ENCODE measurements at places on chromosomes 1 and 21.

DNA sequence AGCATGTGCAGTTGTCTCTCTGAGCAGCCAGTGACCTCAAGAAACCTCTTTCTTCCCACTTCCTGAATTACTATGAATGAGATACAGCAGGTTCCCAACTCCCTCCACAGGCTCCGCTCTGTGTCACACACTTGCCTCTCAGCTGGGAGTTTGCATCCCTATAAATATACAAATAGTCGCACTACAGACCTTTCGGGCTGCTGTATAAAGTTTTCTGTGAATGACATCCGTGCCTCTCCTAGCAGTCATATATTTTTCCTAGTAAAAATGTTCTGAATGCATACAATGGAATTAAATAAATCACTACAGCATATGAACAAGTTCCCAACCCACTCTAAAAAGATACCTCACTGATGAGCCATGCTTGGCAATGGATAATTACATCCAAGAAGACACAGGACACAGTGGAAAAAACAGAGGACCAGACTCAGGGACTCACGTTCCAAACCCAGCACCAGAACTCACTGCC lies 66.8 kb downstream of the CAPZB start:
- DNase-seq, result no peak

GRCh38 chr1:174971902-174972301 lies 27.8 kb upstream of the CACYBP start:
- no peak for DNase-seq

DNA sequence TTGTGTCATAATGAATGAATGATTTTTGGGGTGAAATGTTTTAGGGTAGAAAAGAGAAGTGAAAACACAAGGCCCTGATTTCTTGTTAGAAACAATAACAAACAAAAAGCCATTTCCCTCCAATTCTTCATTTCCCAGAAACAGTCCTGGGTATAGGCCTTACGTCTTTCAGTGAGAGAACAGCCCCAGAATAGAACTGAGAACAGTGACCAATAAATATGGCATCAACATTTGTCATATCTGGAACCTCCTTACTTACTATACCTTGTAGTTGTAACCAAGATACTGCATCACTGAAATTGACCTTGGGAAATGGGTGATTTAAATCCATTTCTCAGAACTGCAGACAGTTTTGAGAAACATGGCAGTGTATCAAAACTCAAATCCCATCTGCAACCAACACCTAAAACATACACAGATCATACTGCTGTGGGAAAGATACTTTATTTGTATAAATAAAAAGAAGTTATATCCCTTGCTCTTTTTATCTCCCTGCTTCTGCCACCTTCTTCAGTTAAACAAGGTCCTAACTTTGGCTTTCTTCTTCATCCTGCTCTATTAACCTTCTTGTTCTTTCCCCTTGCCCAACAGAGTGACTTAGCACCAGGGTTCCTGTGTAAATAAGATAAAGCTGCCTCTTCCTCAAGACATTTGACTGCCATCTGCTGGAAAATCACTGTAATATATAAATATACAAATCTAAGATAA lies 19.5 kb downstream of the XKR8 start:
- DNase-seq, result no peak

DNA sequence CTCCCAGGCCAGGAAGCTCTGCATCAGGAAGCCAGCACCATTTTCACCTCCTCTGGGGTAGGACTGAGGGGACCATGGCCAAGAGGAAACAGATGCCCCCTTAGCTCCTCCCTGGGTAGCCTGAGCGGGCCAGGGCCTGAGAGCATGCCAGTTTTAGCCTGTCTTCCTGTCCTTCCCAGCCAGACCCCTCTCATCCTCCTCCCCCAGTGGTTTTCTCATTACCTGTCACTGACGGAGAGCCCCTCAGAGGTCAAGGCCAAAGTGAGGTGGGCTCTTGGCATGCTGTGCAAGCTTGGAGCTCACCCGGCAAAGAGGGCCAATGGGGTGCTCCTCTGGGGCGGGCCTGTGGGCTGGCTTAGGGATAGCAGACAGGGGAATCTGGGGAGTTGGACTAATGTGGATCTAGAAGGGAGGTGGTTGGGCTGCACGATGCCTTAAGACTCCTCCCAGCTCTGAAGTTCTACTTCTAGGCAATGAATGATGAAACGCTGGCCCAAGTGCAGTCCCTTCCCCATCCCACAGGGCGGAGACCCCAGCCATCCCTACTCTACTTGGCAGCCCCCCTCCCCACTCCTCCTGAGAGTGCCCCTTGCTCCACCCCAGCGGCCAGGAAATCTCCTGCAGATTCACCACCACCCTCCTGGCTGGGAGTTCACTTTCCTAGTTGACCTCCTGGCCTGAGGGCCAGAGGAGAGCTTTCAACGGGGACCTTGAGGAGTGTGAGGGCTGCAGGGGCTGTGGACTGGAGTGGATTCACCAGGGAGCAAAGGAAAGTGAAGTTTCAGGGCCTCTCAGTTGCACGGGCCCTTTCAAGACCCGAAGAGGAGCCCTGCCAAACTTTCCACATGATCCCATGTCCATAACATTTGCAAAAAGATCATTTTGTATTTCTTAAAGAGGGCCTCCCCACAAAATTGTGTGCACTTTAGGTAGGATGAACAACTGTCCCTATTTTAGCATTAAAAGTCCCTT lies 9.4 kb upstream of the LMNA start:
- no peak for DNase-seq

GRCh38 chr1:19809044-19809750 lies 5.9 kb downstream of the RNF186 start:
- no peak for DNase-seq

- DNase-seq, result no peak
Observed at GRCh38 chr1:53552981-53553733, 94.0 kb downstream of the DMRTB1 start.

GRCh38 chr1:245091818-245092637 lies 62.8 kb upstream of the KIF26B start:
- DNase-seq, result no peak

DNA sequence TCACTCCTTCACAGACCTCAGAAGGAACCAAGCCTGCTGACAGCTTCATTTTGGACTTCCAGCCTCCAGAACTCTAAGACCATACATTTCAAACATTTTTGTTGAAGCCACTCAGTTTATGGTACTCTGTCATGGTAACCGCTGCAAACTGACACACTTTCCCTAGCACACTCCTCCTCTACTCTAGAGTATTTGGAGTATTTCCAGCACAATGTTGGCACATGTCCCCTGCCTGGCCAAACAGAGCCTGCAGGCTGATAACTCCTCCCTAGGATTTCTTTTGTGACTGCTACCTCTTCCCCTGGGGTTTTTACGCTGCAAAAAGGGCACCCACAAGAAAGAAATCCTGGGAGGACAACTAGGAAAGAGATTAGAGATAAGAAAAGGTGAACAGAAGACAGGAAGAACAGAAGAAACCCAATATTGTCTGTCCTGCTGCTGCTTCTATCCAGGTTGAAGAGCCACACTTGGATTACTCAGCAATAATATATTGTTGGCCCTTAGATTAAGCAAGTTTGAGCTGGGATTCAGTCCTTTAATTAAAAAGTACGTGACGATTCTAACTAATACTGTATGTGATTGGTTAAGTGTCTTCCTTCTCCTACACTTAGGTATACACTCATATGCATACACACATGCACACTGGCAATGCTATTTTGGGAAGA lies 844.1 kb downstream of the LTN1 start:
- DNase-seq, result no peak

DNA sequence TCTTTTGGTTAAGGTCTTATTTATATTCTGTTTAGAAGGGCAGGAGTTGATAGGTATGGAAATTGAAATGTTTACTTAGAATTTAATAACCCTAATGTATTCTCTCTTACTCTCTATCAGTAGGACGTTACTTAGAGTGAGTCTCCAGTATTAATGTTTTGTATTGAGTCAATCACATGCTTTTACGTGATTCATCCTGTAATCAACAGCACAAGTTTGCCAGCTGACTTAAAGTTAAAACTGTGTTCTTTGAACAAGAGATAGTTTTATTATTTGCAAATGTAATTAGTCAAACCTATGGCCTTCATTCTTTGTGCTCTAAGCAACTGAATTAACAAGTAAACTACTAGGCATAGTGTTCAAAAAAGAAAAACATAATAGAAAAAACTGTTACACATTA lies 57.3 kb downstream of the PKN2 start:
- DNase-seq, result no peak

- no peak for DNase-seq
Observed at GRCh38 chr21:31335957-31336738, 7.9 kb downstream of the TIAM1 start.

DNA sequence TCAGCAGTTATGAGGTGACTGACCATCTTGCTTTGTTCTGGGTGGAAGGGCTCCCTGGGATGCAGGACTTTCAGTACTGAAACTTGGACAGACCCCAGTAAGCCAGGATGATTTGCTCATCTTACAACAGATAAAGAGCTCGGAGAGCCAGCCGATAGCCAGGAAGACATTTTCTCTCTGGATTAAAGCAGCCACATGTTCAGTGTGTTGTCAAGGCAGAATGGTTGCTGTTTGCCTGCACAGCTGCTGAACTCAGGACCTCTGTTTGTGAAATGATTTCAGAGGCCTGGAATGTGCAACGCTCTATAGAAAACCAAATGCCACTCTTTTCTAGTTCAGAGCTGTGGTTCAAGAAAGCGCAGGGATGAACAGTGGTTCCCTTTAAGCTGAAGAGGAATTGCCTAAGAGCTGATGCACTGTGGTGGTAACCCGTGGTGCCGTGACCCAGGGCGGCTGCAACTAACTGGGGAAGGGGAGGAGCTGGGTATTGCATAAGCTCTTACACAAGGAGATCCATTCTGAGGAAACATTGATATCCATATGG lies 40.7 kb downstream of the CASQ2 start:
- no peak for DNase-seq

DNA sequence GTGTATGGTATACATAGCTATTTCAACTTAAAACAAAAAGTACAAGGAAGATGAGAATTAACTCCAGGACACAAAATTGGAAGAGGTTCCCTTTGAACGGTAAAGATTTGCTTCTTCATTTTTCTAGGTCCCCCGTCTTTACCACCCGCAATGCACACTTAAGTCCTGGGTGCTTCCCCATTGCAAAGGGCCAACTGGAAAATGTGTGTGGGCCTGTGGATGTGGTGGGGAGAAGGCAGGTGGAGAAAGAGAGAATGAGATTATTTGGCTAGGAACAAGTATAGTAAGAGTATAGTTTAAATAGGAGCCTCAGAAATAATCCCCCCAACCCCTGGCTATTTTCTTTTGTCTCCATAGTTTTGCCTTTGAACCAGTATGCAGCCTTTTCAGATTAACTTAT lies 115.4 kb downstream of the HLX start:
- DNase-seq, result no peak

DNA sequence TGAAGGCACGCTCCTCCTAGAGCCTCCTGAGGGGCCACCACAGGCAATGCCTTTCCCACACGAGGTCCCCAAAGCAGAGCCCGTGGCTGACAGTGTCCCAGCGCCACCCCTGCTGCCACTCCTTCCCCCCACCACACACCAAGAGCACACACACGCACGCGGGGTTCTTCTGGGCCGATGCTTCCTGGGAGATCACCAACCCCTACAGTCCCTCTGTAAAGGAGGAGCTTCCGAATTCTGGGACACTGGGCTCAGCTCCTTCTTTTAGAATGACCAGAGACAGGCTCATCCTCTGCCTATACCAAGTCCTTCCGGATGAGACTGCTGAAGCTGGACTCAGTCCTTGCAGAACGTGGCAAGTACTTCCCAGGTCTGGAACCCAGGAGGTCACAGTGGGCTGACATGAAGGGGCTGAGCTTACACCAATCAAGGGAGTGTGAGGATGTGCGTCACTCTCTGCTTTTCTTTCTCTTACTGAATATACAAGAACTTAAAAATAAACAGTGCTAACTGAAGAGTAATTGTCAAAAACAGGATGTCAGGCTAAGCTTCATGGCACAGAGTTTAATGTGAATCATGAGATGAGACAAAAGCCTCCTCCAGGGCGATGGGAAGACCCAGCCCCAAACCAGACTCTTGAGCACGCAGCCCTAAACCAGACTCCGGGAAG lies 12.7 kb downstream of the SSU72 start:
- no peak for DNase-seq

GRCh38 chr1:212520746-212521145 lies 87.8 kb upstream of the ATF3 start:
- no peak for DNase-seq

- no peak for DNase-seq
Observed at GRCh38 chr1:108043707-108044106, 78.7 kb upstream of the VAV3 start.

DNA sequence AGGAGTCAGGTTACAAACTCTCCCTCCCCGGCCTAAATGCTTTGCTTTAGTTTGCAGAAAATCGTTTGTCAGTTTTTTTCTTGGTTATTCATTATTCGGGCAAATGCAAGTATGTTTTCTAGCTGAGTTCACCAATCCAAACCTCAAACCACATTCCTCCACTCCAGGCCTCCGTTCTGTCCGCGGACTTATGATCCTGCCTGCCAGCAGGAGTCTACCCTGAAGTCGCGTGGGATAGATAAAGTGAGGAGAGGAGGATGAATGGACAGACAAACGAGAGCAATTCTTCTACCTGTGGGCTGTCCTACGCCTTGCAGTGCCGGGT lies 1.3 kb downstream of the ADAMTS1 start:
- DNase-seq, result no peak

- no peak for DNase-seq
Observed at GRCh38 chr1:160823296-160823695, 27.3 kb downstream of the LY9 start.

- no peak for DNase-seq
Observed at GRCh38 chr1:113088972-113089371, 16.0 kb downstream of the LRIG2 start.

GRCh38 chr21:37433456-37433840 lies 66.9 kb downstream of the DYRK1A start:
- DNase-seq, result no peak

GRCh38 chr1:223702735-223703667 lies 9.3 kb upstream of the CAPN2 start:
- no peak for DNase-seq

Measured in stimulated activated naive CD4-positive, alpha-beta T cell (primary cell).